ENCODE measurements at places on chromosomes 11 and 22. TPM values are rescaled to one million over a fixed set of nuclear protein-coding genes. Genes with fewer than 3 reads are reported as not detected.

The PDGFB gene
- total RNA-seq: 190 TPM

The GAB2 gene
- 15.9 TPM for total RNA-seq

The C1QTNF4 gene
- total RNA-seq: not detected

The TENM4 gene
- not detected for total RNA-seq

The MYO7A gene
- 0.69 TPM for total RNA-seq

The KCNJ1 gene
- total RNA-seq: not detected

The PHOX2A gene
- total RNA-seq: not detected

The ASPHD2 gene
- 0.87 TPM for total RNA-seq

The ZBED5 gene
- 22.7 TPM for total RNA-seq

The TNNT3 gene
- total RNA-seq: not detected

The MMP1 gene
- total RNA-seq: 3,905 TPM

The ESAM gene
- 317 TPM for total RNA-seq

The RASGRP2 gene
- not detected for total RNA-seq

The CEP164 gene
- total RNA-seq: 23.8 TPM

The TRIM49 gene
- total RNA-seq: not detected

The MYOD1 gene
- total RNA-seq: not detected

The TXN2 gene
- total RNA-seq: 97.7 TPM

The GGT1 gene
- 2.5 TPM for total RNA-seq

The OR4D5 gene
- total RNA-seq: not detected

The KCTD21 gene
- 8.1 TPM for total RNA-seq

The PNPLA5 gene
- not detected for total RNA-seq

The DERL3 gene
- total RNA-seq: 3.1 TPM

The C11orf97 gene
- not detected for total RNA-seq

The TRIM64C gene
- not detected for total RNA-seq

The C22orf31 gene
- total RNA-seq: not detected

The KCNQ1 gene
- 0.20 TPM for total RNA-seq

The RTN4RL2 gene
- total RNA-seq: 0.67 TPM

The SHANK2 gene
- total RNA-seq: not detected

The DNAJC24 gene
- 6.9 TPM for total RNA-seq

The PATE1 gene
- not detected for total RNA-seq

The P4HA3 gene
- total RNA-seq: 5.7 TPM

The RBMXL2 gene
- total RNA-seq: not detected

The HEPN1 gene
- not detected for total RNA-seq

The C11orf52 gene
- 0.49 TPM for total RNA-seq

The APOC3 gene
- not detected for total RNA-seq

The SYT13 gene
- not detected for total RNA-seq

The OSBP2 gene
- 2.3 TPM for total RNA-seq

The TEAD1 gene
- total RNA-seq: 18.7 TPM

The NNMT gene
- total RNA-seq: 168 TPM

The TTLL12 gene
- total RNA-seq: 78.5 TPM

The HBE1 gene
- not detected for total RNA-seq

The TMEM86A gene
- total RNA-seq: 1.6 TPM

The GAL3ST3 gene
- total RNA-seq: not detected

The ARHGEF17 gene
- total RNA-seq: 27.3 TPM

The MRGPRE gene
- total RNA-seq: not detected

The WNT7B gene
- 0.05 TPM for total RNA-seq

The CYP2D6 gene
- total RNA-seq: not detected

The FAM111B gene
- 12.8 TPM for total RNA-seq

The SLC22A25 gene
- total RNA-seq: not detected

The RPS6KA4 gene
- 67.4 TPM for total RNA-seq

The CRYBA4 gene
- not detected for total RNA-seq

The GAL gene
- 6.8 TPM for total RNA-seq

The SMTN gene
- total RNA-seq: 322 TPM

The PARVG gene
- total RNA-seq: 0.44 TPM

The IL17REL gene
- under 0.01 TPM for total RNA-seq

The SYT7 gene
- 0.05 TPM for total RNA-seq

Measured in mammary microvascular endothelial cell (primary cell).